ENCODE measurements at places on chromosomes 4 and X.

- DNase-seq, result no peak
These were observed 124.6 kb downstream of the RRAGB start for GRCh38 chrX:55841962-55842752.

DNA sequence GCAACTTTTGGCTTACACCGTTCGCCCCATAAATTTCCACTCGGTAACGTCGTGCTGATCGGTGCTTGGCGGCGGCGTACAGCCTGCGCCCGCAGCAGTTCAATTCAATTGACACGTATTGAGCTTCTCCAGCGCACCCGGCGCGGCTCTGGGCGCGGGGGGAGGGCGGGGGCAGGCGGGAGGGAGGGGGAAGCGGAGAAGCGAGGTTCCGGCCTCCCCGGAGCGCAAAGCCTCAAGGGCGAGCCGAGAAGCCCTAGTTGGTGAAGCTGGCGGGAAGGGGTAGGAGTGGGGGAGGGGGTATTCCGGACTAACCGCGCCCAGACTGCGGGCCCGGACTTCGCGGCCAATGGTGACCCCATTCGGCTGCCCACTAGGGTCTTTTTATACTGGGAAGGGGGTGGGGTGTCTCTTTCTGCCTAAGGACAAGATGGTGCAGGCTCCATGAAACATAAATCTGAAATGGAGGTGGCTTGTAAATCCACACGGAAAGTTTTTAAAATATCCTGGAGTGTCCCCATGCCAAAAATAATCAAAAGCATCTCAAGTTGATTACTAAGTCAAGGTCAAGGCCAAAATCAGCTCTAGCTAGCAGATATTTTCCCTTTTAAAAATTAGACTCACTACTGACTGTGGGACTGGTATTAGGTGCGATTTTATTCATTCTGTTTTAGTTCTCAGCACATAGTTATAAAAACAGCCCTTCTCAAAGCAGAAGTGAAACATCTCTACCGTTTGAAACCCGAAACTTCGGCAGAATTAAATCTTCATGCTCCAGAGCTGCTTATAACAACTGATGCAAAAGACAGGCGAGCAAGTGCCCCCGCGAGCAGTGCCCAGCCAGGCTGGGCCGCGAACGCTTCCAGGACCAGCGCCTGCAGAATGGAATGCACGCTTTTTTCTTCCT, 1.5 kb upstream of the BCOR start:
- DNase-seq, result peak; percentile 39

GRCh38 chr4:130335417-130336194, 1239.7 kb downstream of the C4orf33 start:
- no peak for DNase-seq

DNA sequence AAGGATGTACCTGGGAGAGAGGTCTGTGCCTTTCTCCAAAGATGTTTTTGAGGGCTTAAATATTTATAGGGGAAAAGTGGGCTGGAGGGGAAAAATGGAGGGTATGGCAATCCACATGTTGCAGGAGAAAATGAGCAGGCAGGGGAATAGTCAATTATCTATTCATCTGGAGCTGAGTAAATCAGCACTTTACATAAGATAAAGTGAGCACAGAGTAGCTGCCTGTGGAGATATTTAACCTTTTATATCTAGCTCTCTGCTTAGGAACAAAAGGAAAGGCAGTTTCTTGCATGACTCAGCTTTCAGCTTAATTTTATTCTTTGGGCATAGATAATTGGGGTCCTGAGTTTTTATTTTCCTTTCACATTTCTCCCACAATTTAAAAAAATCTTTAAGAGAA, 93.6 kb upstream of the NPY2R start:
- no peak for DNase-seq

DNA sequence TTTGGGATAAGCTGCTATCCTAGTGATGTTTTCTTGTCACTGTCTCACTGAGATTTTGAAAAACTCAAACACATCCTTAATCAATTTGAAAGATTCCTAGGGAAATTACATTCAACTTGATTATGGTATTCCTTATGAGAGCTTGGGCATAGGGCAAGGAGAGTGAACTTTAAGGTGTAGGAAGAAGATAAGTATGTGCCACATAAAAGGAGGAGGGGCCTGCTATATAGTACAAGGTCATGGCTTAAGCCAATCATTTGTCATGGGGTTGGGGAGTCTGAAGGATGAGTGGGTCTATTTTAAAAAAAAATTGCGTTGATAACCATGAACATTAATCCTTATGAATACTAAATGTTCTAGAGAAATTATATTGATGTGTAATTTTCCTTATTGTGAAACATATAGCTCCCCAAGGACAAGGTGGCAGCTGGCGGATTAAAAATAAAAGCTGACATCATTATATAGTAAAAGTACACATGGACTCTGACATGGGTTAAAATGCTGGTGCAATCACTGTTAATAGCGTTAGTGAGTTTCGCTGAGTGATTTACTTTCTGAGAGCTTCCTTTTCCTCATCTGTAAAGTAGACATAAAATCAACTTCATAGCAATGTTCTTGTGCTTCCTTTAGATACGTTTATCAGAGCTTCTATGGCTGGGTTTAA, 17.4 kb downstream of the GALNT7 start:
- DNase-seq, result no peak

GRCh38 chr4:96691521-96691920, 851.6 kb downstream of the PDHA2 start:
- no peak for DNase-seq

- peak; percentile 3 for DNase-seq
These were observed 677 bp upstream of the CYP4V2 start for GRCh38 chr4:186190581-186191199.

DNA sequence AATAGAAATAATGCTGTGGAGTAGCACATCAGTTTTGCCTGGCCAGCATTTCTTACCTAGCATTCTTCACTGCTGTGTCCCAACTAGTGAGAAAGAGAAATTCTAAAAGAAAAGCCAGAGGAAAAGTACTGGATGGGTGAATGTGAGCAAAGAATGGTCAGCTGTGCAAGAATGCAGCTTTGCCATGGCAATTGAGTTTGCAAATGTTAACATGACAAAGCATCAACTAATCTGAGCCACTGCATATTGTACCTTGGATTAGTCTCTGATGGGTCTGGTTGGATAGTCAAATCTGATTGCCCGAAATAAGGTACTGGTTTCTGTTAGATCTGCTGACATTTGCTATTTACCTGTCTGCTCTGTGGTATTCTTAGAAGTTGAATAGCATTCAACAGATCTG, 38.7 kb downstream of the ADD1 start:
- DNase-seq, result no peak

GRCh38 chrX:138886769-138887168, 175.3 kb upstream of the FGF13 start:
- DNase-seq, result no peak

DNA sequence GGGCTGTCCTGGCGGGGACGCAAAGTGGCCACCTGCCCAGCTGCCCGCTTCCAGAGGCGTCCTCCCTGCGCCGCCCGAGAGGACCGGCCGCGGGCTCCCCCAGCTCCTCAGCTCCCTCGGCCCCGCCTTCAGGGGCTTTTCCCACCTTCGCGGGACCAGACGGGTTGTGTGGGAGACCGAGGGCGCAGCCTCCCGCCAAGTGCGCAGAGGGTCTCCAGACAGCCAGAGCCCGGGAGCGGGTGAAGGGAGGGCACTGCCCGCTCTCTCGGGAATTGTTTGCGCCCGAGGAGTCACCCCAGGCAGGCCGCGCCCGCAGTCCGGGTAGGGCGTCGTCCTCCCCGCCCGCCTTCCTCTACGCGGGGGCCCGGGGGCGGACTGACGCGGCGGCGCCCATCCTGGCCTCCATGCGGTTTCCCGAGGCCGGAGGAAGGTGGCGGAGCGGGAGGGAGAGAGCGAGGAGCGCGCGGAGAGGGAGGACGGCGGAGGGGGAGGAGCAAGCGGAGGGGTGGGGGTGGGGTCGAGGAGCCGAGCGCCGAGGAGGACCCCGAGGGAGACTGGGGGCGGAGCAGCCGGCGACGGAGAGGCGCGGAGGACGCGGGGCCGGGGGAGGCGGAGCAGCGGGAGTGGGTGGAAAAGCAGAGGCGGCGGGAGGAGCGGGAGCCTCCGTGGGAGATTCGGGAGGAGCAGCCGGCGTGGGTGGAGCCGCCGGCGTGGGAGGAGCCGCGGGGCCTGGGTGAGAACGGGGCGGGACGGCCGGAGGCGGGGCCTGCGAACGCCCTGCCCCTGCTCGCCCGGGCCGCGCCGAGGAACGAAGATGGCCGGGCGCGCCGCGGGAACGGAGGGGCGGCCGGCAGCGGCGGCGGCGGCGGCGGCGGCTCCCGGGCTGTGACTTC, 47.5 kb downstream of the CLDN34 start:
- peak; percentile 92 for DNase-seq

DNA sequence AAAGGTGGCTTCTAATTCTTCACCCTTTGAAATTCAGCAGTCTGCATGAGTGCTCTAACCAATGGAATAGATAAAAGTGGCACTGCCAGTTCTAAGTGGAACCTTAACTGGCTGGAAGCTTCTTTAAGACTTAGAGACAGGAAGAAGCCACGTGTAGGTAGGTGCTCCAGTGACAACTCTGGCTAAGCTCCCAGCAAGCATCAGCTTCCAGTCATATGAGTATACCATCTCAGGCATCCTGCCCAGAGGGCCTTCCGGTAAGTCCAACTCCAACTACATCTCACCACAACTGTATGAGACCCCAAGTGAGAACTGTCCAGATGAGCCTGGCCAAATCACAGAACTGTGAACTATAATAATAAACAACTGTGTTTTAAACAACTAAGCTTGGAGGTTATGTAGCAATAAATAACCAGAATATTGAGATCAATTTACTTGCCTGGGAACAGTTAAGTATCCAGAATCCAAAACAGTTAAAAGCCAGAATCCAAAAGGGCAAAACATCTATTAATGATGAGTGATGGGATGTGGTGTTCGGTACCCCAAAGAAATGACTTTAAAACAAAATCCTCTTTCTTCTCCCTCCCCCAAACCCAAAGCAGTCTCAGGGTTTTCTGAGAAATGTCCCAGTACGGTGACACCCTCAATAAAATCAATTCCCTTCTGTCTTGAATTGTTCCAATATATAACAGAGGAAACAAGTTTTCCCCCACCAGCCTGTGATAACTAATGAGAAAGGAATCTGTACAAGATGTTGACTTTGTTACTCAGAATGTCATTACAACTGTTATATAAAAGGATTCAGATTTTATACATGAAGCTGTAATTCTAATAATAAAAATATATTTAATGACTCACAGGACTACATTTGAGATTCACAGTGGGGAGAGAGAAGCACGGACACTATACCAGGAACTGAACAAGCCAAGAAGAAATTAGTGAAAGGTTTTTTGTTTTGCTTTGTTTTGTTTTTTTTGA, 4.2 kb downstream of the TSPAN5 start:
- peak; percentile 96 for DNase-seq

- DNase-seq, result no peak
These were observed 144.6 kb downstream of the TBL1X start for GRCh38 chrX:9609499-9609898.

- DNase-seq, result no peak
These were observed 9.6 kb downstream of the ZAR1 start for GRCh38 chr4:48499551-48500066.

DNA sequence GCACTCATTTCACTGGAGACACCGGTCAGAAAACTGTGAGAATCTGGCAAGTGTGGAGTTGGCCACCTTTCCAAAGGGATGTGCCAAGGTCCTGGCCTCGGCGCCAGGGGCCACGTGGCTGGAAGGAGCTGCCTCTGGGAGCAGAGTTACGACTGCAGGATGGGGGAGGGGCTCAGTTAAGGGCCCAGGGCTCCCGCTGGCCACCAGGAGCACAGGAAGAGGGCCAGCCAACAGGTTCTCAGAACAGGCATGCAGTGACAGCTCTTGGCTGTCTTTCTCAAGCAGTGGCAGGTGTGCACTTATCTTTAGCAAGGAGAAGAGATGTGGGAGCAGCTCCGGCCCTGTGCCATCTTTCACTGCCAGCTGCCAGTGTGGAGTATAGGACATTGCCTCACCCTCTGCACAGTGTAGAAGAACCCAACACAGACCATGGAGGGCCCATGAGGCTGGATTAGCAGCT, 115.9 kb upstream of the RBPJ start:
- no peak for DNase-seq

Measured in fibroblast of skin of abdomen (primary cell).